Left ventricle myocardium superior (tissue), 1 donor: ENCODE measurements at places on chromosomes 5 and 9. TPM values are rescaled to one million over a fixed set of nuclear protein-coding genes. Genes with fewer than 3 reads are reported as not detected.

MRPL36 gene
- total RNA-seq, result 66.7 TPM

SMIM33 gene
- not detected for total RNA-seq

PCDHGB6 gene
- 4.7 TPM for total RNA-seq

ZNF618 gene
- 1.5 TPM for total RNA-seq

ZNG1C gene
- total RNA-seq, result 5.3 TPM

NEUROG1 gene
- not detected for total RNA-seq

NDUFS4 gene
- total RNA-seq, result 212 TPM

DPYSL3 gene
- 19.5 TPM for total RNA-seq

C5orf34 gene
- 1.0 TPM for total RNA-seq

CDKN2B-AS1 gene
- 0.17 TPM for total RNA-seq

TNFSF8 gene
- total RNA-seq, result 0.77 TPM

MLANA gene
- total RNA-seq, result not detected

CDKN2B gene
- 1.8 TPM for total RNA-seq

HSPB3 gene
- total RNA-seq, result 492 TPM

KLF9 gene
- 54.9 TPM for total RNA-seq

ANAPC2 gene
- 38.2 TPM for total RNA-seq
